Fibroblast of skin of scalp (primary cell): ENCODE measurements at places on chromosomes 6 and 20.
A peak's percentile ranks its signal among the peaks of the same experiment; 100 is the strongest.

- DNase-seq = peak; percentile 26
Observed at GRCh38 chr20:20010639-20011500, 6.3 kb upstream of the NAA20 start.

- DNase-seq = no peak
Observed at GRCh38 chr6:35282472-35282871, 15.1 kb upstream of the DEF6 start.

GRCh38 chr6:87702589-87702945 lies 534 bp upstream of the AKIRIN2 start:
- peak; percentile 51 for DNase-seq

DNA sequence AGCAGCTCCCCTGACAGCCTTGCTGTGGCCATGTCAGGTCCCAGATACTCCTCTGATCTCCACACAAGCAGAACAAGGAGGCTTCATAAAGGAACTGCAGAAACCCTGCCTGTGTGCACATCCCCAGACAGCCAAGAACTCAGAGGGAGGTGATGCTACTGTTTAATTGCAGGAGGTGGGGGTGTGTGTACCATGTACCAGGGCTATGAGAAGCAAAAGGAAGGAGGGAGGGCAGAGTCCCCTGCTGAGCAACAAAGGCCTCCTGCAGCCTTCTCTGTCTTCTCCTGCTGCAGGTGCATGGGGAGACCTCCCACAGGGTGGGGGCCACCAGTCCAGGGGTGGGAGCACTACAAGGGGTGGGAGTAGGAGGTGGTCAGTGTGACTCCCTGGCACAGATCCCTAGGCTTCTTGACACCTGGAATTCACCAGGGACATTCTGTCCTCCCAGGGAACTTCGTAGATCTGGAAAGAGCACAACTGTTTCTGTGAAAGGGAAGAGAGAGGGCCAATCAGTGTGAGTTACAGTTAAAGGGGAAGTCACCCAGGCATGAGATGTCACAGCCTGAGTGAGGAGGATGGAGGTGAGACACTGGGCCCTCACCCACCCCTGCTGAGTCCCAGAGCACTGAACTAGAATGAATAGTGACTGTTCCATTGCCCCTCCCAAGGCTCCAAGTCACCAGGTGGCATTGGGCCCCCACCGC lies 2.8 kb downstream of the CST2 start:
- DNase-seq = no peak

GRCh38 chr6:101818051-101818450 lies 424.5 kb downstream of the GRIK2 start:
- DNase-seq = no peak

DNA sequence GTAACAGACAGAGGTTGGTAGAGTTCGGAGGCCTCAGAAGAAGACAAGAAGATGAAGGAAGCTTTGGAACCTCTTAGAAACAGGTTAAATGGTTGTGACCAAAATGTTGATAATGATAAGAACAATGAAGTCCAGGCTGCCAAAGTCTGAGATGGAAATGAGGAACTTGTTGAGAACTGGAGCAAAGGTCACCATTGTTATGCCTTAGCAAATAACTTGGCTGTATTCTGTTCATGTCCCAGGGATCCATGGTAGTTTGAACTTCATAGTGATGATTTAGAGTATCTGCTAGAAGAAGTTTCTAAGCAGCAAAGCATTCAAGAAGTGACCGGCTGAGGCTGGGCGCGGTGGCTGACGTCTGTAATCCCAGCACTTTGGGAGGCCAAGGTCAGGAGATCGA lies 11.1 kb upstream of the LSM14B start:
- DNase-seq = no peak
